ENCODE measurements at places on chromosomes 2 and 18.

DNA sequence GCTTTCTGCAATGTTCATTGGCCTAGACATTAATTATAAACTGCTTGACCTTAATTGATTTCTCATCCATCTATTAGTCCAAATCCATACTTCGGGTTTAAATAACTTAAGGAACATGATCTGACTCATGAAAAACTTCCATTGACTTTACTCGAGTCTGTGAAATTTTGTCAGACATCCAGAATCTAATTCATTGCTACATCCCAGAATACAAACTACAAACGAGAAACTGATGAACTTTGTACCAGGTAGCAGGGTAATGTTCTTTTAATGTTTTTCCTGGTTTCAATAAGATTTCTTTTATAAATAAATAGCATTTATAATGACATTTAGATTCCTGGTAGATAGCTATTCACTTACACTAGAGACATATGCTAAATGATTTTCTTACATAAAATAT is 36.0 kb upstream of the IKZF2 start:
- DNase-seq, result no peak

GRCh38 chr2:83069724-83070123 is 1389.4 kb downstream of the SUCLG1 start:
- no peak for DNase-seq

- DNase-seq, result no peak
Measured at GRCh38 chr2:159882130-159882745, 84.2 kb upstream of the CD302 start.

DNA sequence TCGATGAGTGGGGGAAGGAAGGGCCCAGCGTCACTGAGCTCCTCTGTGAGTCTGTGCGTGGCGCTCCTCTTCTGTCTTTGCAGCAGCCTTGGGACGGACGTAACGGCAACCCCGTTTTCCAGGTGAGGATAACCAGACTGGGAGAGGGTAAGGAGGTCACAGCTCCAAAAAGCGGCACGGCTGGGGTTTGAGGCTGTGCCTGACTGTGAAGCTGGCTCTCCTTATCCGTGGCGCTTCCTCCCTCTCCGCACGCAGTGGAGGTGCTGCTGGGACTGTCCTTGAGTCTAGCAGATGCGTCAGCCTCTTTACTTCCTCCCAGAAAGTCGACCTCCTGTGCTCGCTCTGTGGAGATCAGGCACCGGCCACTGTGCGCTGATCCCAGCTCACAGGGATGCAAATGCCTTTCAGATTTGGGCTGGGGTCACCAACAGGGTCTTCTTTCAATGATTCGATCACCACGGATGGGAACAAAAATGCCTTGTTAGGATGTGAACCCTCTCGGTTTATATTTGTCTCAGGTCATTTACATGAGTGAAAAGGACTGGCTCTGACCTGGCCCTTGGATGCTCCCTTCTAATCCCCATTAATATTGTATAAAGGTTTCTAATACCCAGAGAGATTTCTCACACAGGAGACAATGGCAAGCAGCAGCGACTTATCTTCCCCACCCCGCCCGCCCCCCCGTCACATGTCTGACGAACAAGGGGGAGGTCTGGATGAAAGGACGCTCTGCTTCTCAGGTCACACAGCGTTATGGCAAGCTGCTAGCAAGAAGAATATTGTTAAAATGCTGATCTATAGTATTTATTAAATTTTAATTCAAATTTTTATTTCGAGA is 30.1 kb upstream of the E2F6 start:
- no peak for DNase-seq

DNA sequence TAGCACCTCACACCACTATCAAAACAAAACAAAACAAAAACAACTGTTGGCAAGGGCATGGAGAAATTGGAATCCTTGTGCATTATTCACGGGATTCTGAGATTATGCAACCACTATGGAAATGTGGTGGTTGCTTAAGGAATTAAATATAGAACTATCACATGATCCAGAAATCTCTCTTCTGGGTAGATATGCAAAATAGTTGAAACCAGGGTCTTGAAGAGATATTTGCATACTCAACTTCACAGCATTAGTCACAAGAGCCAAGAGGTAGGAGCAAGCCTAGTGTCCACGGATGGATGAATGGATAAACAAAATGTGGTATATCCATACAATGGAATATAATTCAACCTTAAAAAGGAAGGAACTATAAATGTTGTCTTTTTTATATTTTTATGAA is 7.0 kb downstream of the TMEM131 start:
- DNase-seq, result no peak

DNA sequence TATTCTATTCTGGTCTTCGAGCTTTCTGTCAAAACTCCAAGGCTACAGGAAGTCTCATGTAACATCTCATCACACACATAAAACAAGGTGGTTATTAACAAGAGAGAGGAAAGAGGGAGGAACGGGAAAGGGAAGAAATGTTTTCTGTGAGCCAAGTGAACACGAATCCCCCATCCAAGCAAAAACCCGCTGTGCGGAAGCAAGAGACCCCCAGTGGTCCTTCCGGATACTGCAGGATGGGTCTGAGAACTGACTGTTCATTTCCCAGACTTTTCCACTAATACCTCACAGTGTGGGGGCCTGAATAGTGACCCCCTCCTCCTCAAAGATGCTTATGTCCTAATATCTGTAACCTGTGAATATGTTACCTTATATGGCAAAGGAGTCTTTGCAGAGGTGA is 19.0 kb upstream of the DIPK1C start:
- no peak for DNase-seq

DNA sequence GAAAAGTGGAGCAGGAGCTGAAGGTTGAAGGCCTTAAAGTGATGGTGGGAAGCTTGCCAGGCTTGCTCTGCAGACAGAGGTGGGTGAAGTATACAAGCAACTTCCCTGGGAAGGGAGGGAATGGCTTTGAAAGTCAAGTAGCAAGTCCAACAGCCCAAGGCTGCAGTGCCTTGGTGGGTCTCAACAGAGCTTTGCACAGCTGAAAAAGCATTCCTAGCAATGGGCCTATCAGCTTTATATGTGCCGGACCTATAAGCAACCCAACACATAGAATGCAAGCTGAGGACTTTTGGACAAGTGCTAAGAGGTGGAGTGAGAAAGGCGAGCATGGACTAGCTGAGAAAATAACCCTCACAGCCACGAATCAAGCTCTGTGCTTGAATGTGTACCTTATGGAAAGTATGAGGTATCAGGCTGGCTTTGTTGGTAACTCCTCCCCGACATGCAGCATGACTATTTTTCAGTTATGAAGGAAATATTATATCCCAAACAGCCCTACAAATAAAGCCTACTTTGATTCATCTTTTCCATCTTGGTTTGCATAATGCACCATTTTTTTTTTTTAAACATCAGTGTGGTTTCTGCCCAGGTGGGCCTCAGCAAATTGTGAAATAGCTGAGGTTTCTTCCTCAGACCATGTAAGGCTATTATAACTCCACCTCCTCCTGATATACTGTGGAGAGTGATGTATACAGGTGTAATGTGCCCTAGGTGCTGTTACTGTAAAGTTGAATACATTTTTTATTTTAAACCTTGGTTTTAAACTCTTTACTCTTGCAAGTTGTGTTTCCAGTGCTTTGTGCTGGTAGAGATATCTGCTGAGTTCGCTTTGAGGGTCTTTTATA is 241.4 kb upstream of the CXCR4 start:
- no peak for DNase-seq

DNA sequence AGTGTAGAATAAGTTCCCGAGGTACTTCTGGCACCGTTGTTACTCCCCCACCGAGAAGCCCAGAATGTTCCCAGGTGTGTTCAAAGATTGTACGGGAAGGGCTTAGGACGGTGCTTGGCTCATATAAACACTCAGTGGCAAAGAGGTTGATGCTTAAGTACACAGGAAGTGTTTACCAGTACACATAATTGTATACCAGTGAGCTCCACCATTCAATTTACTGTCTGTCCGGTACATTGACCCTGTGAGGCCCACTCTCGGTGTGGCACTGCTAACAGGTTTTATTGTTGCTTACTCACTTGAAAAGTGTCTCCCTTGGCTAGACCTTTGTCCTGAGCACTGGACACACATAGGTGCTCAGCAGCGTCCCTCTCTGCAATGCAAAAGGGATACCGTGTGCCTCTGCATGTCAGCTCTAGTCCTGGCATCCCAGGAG is 191.0 kb downstream of the NEDD4L start:
- no peak for DNase-seq

GRCh38 chr18:6015364-6015763 is 120.0 kb upstream of the TMEM200C start:
- no peak for DNase-seq

DNA sequence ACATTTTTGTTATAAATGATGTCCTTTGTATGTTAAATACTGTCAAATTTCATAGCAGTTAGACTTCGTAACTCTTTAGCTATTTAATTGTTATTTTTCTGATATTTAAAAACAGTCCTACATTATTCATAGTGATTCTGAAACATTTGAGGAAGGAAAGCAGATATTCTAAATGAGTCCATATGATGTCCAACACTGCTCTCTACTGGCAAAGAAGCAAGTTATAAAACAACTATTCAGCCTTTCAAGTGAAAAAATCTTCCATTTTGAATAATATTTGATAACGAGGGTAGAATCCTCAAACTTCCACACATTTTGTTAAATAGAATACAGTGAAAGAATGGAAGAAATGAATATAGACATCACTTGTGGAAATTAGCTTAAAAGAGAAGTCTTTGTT is 220.8 kb downstream of the GULP1 start:
- DNase-seq, result no peak

DNA sequence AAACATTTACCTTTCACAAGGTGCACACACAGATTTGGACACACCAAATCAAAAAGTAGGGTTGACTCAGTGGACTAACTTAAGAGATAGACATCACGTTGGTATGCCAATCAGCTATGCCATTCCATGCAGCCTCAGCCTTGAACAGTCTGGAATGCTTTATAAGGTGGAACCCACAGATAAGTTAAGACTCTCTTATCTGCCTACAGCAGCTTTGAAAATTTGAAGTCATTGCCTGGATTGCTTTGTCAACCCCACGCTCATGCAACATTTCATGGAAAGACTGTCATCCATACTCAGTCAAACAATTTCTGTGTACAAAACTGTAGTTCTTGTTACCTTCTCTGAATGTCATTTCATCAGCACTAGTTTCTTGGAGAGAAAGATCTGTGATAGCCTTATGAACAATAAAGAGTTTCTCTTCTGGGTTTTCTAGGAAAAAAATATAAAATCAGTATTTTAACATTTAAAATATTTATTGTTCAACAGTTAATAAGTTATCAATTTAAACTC is 1.2 kb downstream of the ERMN start:
- DNase-seq, result no peak

All from GM12891 (cell line).